ENCODE measurements at places on chromosomes 13 and 19.

GRCh38 chr13:33011828-33012470 is 4.3 kb upstream of the KL start:
- DNase-seq = no peak

GRCh38 chr13:43483930-43484329 is 302.8 kb downstream of the ENOX1 start:
- DNase-seq = no peak

- DNase-seq = no peak
These were observed 41.2 kb downstream of the BRD4 start for GRCh38 chr19:15291089-15291488.

GRCh38 chr13:39374741-39375189 is 228.2 kb downstream of the LHFPL6 start:
- DNase-seq = no peak

DNA sequence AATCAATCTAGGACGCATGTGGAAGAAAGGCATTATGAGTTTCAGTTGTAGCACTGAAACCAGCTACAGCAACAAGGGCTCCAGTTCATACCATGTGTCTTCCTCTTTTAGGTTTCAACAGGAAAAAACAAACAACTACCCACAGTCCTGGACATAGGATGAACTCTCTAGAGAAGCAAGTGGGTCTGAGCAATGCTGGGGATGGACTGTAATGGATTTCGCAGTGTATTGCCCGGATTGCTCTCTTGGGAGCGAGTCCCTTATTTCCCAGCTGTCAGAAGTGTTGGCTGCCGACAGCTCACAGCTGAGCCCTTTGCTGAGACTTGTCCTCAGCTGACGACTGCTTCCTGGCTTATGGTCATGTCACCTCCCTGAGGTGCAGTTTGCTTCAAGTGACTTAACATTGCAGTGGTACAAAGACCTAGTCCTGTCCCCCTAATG is 12.1 kb upstream of the MYCBP2 start:
- peak; percentile 48 for DNase-seq

- DNase-seq = no peak
These were observed 7.5 kb upstream of the BCAT2 start for GRCh38 chr19:48818234-48818820.

- DNase-seq = no peak
These were observed 342 bp upstream of the EID2 start for GRCh38 chr19:39540333-39540673.

- DNase-seq = no peak
These were observed 41.8 kb upstream of the DCUN1D2 start for GRCh38 chr13:113532156-113532806.

- DNase-seq = no peak
These were observed 135.1 kb downstream of the FREM2 start for GRCh38 chr13:38821770-38822551.

DNA sequence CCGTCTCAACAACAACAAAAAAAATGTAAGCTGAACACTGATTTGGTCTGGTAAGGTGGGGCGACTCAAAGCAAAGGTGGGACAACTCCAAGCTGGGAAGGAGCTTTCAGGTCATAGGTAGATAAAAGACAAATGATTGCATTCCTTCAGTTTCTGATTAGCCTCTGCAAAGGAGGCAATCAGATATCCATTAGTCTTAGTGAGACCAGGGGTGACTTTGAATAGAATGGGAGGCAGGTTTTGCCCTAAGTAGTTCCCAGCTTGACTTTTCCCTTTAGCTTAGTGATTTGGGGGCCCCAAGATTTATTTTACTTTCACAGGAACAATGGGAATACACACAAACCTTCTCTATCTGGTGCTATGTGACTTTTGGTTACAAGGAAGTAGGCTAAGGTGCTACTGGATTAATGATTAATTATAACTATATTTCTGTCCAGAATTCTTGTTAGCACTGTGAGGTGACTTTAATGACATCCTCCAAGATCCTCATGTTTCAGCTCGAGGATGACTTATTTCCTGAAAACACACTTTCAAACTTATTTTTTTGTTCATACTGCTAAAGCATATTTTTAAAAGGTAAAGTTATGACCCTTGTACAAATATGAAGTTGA is 10.6 kb upstream of the MTRF1 start:
- no peak for DNase-seq

DNA sequence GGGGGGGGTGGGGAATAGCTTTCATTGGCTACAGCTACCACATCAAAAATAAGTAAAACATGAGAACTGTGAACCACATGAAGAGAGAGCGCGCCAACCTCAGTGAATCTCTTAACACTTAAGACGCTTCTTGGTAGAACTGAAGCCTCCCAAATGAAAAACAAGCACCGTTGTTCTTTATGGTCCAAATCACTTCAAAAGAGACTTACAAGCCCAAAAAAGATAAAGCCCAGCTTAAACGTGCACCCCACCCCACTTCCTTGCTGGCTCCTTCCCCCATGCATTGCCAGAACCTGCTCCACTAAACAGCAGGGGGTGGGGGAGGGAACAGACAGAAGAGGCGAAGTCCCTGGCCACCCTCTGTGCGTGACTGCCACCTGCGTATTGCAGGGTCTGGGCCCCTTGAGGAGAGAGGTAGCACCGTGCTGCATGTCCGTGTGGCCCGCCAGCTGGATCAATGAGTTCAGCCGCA is 479.1 kb downstream of the FOXO1 start:
- no peak for DNase-seq

GRCh38 chr13:108056278-108056677 is 159.1 kb downstream of the LIG4 start:
- DNase-seq = no peak

DNA sequence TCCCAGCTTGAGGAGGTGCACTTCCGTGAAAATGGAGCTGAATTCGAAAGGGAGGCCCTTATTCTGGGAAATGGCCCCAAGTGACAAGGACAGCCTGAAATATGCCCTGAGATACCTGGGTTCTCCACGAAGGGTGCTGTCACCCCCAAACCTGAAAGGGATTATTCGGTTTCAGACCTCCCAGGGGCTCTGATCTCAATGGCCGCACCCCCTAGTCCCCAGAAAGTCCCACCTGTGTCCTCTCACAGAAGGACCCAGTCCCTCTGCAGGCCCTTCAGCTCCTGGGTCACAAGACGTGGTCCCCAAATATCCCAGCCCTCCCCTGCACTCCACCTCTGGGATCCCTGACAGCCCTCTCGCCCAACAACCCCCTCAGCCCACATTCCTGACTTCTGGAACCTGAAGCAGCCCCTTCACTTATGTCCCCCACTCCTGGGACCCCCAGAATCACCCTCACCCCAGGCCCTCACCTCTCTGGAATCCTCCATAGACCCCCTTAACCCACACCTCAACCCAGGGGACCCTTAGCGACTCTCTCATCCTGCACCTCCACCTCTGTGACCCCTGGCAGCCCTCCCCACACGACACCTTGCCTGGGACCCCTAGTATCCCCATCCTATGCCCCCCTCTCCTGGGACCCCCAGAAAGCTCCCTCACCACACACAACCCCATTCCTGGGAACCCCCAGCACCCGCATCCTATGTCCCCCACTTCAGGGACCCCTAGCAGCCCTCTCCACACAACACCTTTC is 606 bp downstream of the SYNGR4 start:
- DNase-seq = no peak

DNA sequence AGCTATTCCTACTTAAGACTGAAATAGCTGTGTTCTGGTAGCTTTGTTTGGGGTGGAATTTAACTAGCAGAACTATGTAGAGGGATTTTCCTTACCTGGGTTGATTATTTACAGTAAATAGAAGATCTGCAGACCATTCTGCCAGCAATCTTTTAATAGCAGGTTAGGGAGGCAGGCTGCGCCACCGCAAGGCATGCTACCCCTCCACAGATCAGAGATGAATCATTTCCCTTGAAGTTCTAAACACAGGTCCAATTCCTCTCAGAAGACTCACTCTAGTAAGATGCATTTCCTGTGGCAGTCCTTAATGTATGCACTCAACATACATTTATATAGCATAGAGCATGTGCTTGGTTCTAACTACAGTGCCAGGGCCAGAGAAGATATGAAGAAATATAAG is 109.0 kb downstream of the TNFRSF19 start:
- DNase-seq = no peak

DNA sequence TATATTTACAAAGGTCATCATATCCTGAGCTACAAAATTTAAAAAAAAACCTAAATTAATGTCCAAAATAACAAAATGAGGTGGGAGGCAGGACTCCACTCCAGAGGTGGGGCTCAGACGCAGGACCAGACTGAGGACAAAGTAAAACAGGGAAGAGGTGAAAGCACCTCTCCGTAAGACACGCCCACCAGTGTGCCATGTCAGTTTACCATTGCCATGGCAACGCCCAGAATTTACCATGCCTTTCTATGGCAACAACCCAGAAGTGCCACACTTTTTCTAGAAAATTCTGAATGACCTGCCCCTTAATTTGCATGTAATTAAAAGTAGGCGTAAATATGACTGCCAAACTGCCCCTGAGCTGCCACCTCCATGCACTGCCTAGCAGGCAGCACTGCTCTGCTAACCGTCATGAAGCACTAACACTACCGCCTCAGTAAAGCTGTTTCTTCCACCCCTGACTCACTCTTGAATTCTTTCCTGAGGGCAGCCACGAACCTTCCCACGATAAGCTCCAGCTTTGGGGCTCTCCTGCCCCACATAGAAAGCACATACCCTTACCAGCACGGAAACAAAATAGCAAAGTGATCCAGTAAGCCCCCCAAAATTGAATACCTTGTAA is 22.3 kb upstream of the PDCD5 start:
- DNase-seq = no peak

DNA sequence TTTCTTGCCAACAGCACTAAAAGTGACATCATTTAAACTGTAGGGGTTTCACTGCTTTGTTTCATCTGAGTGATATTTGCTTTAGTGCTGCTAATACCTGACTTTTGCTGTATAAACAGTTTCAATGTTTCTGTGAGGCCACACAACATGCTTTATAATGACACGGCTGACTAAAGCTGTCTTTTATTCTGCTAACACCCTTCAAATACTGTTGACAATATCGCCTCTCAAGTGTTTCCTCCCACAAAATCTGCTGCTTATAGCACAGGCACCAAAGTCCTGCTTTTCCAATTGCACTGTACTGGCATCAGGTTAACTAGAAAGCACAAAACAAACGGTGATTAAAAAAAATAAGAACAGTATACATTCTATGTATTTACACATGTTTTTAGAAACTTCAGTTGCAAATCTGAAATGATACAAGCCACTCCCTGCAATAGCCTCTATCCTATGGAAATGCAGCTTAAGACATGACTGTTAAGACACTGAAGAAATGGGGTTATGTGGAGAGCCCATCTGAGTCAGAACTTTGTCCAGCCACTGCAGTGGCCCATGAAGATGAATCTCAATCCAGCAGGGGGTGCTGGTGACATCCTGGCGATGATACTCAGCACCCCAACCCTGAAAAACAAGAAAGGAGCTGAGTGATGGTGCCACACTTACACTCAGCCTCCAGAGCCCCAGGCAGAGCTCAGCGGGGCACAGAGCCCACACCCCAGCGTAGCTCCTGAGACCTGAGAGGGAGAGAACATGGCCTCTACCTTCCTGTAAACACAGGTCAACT is 29.4 kb downstream of the RFXAP start:
- no peak for DNase-seq

DNA sequence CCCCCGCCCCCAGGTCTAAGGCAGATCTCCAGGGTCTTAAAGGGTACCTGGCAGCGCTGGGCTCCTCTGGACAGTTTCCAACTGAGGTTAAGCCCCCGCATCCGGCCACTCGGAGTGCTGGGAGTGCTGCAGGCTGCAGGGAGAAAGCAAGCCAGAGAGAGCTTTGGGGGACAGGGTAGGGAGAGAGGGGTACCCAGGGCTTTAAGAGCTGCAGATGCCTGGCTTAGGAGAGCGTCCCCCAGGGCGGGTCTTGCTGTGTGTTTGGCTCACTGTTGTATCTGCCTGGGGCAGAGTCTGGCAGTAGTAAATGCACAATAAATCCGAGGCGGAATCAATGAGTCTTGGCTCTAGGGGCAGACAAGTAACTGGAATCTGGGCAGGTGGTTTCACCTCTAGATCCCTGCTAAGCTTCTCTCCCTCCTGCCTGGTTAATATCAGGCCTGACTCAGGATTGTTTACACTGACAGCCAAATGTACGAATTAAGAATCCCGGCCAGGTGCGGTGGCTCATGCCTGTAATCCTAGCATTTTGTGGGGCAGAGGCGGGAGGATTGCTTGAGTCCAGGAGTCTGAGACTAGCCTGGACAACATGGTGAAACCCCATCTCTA is 798 bp upstream of the COX6B2 start:
- DNase-seq = no peak

- DNase-seq = no peak
These were observed 27.7 kb upstream of the NBEA start for GRCh38 chr13:34914416-34914815.

DNA sequence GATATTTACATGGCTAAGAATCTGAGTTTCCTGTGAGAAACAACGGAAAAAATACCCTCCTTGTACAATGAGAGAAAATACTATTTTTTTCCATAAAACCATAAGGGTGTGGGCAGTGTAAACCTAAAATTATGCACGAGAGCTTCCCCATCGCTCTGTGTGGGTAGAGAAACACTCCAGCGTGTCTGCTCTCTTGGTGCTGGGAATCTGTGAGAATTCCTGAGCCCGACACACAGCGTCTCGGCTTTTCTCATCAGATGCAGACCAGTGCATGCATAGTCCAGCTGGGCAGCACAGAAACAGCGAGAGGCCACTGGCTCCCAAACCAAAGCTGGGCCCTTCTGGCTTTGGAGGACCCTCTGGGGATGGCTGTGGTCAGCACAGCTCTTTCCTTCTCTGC is 12.0 kb downstream of the PLPP2 start:
- no peak for DNase-seq

DNA sequence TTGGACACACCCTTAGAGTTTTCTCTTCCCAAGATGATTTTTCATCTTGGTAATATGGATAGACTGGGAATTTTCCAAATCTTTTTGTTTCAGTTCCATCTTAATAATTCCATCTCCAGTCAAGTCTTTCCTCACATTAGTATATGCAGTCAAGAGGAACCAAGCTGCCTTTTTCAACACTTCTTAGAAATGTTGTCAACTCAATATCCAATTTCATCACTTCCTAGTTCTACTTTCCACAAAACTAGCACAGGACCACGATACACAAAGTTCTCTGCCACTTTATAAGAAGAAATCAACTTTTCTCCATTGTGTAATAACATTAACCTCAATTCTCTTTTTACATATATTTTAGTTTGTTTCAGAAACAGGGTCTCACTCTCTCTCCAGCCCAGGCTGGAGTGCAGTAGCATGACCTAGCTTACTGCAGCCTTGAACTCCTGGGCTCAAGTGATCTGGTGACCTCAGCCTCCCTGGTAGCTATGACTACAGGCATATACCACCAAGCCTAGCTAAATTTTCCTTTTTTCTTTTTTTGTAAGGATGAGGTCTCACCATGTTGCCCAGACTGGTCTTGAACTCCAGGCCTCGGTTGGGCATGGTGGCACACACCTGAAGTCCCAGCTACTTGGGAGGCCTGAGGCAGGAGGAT is 15.5 kb downstream of the ZNF443 start:
- DNase-seq = no peak

DNA sequence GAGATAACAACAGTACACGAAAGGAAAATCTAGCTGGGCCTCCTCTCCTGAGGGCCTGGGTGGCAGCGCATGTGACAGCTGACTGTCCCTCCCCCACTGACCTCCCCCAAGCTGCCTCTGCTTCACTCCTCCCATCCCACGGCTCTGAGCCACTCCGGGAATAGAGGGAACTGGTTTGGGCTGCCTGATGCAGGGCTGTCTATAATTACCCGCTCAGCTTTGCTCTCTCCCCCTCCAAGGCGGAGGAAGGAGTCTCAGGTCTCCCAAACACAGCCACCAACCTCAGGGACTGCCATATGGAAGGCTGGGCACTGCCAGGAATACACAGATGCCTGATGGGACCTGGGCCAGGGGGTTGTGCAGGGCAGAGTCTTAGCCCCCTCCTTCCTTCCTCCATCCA is 7.9 kb downstream of the NAPA start:
- no peak for DNase-seq

GRCh38 chr19:57900311-57900710 is 11.5 kb upstream of the ZNF814 start:
- no peak for DNase-seq

All from SIG-M5 (cell line).